PC-9 (cell line): ENCODE measurements at places on chromosomes 6 and 20.
A peak's percentile ranks its signal among the peaks of the same experiment; 100 is the strongest.

- no peak for DNase-seq
- H3K36me3 ChIP-seq = no peaks in the 10 kb centered on the region
- H3K27me3 ChIP-seq = no peaks in the 10 kb centered on the region
- peak overlapping the region; percentile 47; the same call in 1 of the 2 replicates for H3K4me3 ChIP-seq
- no peaks in the 10 kb centered on the region for H3K4me1 ChIP-seq
- no peak overlapping the region for H3K27ac ChIP-seq
Measured at GRCh38 chr6:26743941-26744699, 84.6 kb upstream of the ZNF322 start.

DNA sequence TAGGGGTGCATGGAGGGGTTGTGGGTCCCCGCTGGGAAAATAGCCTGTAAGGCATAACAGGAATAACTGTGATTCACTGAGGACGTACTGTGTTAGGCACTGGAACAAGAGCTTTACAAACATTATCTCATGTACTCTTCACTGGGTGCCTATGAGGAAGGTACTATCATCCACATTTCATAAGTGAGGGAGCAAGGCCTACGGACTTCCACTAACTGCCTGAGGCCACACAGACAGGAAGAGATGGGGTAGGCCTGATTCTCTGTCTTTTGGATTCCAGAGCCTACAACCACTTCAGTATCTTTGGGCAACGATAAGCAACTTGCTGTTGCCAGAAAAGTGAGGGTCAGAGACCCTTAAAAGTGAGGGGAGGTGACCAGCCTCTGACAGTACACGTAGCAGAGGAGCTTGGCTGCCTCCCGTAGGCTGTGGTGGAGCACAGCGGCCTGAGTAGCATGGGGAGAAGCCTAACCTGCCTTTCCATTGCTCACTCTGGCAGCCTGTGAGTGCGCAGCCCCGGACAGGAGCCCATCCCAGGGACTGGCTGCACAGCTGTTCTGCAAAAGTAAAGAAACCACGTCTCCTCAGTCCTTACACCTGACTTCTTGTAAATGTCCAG is 30.4 kb downstream of the PSMB1 start:
- DNase-seq = no peak
- H3K27ac ChIP-seq = no peak overlapping the region
- H3K4me3 ChIP-seq = no peak overlapping the region
- no peaks in the 10 kb centered on the region for H3K4me1 ChIP-seq

DNA sequence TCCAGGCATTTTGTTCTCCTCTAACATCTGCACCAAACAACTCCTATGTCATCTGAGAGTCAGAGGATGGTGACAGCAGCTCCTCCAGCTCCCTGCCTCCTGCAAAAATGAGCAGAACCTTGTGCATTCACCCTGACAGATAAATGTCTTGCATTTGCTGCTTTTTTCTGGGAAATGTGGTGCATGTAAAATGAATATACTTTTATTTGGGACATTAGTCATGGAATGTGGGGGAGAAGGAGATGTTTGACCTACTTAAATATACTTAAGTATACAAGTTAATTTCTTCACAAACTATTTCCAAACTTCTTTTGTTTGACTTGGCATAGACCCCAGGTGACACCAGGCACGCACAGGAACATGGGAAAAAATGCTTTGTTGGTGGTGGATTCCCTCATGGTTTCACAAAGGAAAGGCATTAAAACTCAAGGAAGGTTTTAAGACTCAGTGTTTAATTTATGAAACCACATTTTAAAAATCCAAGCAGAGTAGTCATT is 181.8 kb upstream of the MCHR2 start:
- peaks cover 24% of the 10 kb centered on the region for H3K4me1 ChIP-seq
- peak overlapping the region; percentile 74 for H3K27ac ChIP-seq
- H3K27me3 ChIP-seq = no peaks in the 10 kb centered on the region
- no peaks in the 10 kb centered on the region for H3K36me3 ChIP-seq
- DNase-seq = peak; percentile 83

DNA sequence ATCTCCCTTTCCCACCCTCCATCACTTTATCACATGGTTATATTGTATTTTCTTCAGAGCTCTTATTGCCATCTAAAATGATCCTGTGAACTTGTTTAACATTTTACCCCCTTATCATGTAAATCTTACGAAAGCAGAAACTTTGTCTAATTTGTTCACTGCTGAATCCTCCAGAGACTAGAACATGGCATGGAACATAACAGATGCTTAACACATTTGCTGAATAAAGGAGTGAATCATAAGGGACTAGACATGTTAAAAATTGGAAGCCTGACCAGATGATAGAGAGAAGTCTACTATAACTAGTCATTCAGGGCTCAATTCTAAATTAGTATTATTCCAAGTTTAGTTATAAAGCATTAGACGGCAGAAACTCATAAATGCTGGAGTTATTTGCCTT is 73.3 kb downstream of the MAN1A1 start:
- no peak for DNase-seq
- H3K36me3 ChIP-seq = peaks cover 5% of the 10 kb centered on the region; the same call in 1 of the 2 replicates
- no peak overlapping the region for H3K27ac ChIP-seq
- H3K4me3 ChIP-seq = no peak overlapping the region

DNA sequence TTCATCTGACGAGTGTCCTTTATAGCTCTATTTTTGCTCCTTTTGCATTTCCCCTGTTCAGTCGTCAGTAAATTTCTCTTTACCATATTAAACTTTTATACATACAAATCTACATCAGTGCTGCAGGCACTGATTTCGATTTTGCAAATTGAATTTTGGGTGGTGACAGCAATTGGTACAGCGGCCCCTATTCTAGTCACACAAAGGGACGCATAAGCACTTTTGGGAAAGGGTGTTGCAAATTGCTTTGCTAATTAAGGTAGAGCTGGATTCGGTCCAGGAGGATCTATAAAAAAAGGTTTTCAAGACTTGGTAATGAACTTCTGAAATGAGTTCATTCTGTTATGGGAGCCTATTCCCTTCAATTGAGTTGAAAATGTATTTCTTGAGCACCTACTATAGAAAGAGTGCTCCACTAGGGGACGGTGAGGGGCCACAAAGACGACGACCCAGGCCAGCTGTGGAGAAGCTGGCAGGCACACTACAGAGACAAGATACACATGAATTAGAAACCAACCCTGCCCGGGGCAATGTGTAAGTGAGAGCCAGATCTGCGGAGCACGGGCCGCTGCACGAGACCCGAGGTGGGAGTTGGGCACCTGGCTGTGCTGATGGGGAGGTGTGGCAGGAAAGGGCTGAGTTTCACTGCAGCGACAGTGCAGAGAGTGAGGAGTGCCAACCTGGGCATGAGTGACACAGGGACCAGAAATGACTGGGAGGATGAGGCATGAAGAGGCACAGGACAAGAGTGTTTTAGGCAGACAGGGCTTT is 5.4 kb downstream of the UQCC2 start:
- H3K27ac ChIP-seq = no peak overlapping the region
- no peak overlapping the region for H3K4me3 ChIP-seq
- H3K4me1 ChIP-seq = peaks cover 10% of the 10 kb centered on the region
- H3K27me3 ChIP-seq = no peaks in the 10 kb centered on the region
- DNase-seq = no peak

GRCh38 chr6:38495922-38496635 is 143.7 kb downstream of the BTBD9 start:
- no peak overlapping the region for H3K4me3 ChIP-seq
- H3K27me3 ChIP-seq = no peaks in the 10 kb centered on the region
- no peaks in the 10 kb centered on the region for H3K4me1 ChIP-seq

- no peaks in the 10 kb centered on the region for H3K4me1 ChIP-seq
- H3K4me3 ChIP-seq = no peak overlapping the region
- no peaks in the 10 kb centered on the region for H3K27me3 ChIP-seq
- DNase-seq = no peak
- no peak overlapping the region for H3K27ac ChIP-seq
Measured at GRCh38 chr6:82833481-82833880, 232.2 kb downstream of the UBE3D start.

GRCh38 chr20:36574366-36575135 is 1.2 kb downstream of the TGIF2 start:
- DNase-seq = peak; percentile 45
- H3K27me3 ChIP-seq = no peaks in the 10 kb centered on the region
- no peaks in the 10 kb centered on the region for H3K36me3 ChIP-seq
- peaks cover 18% of the 10 kb centered on the region for H3K4me1 ChIP-seq
- peak overlapping the region; percentile 75 for H3K4me3 ChIP-seq

DNA sequence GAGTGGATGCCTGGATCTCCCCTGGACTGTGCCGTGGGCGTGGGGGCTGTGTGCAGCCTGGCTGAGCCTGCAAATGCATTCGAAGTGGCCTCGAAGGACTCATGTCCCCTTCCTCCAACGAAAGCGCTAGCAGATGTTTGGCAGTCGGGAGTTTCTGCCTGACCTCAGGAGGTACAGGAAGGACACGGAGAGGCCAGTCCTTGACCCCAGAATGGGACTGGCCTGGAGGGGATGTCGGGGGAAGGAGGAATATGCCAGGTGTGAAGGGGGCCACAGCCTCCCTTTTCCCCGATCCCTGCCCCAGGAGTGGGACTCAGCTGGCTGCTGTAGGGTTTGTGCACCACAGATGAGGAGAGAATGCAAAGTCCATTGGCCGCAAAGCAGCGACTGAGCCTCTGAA is 45.6 kb downstream of the APCDD1L start:
- no peak for DNase-seq
- no peak overlapping the region for H3K4me3 ChIP-seq
- H3K36me3 ChIP-seq = no peaks in the 10 kb centered on the region
- no peaks in the 10 kb centered on the region for H3K27me3 ChIP-seq
- no peak overlapping the region for H3K27ac ChIP-seq

DNA sequence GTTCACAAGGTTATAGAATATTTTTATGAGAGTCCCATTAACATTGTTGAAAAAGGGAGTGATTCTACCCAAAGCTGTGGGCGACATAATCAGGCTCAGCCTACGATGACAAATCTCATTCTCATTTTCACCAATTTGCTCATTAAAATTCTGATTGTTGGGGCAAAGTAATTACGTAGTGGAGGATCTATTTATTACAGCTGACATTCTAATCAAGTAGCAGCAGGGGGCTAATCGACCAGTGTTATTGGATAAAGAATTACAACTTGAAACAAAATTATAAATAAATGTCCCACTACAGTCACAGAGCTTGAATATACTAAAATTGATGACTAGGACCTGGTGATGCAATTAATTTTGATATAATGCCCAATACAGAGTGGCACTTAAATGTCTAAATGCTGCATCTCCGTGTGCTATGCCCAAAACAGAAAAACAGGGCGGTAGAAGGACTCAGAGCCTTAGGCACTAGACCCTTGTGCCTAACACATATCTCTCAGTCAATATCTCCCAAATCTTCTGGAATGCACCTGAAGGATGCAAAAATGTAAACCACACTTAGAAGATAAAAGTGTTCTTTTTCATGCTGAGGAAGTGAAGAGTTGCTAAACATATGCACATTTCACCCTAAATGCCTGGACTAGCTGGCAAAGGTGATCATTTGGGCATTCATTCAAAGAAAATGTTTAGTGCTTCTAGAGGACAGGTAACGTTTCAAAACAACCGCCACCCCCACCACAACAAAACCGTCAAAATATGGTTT is 88.3 kb downstream of the CD24 start:
- H3K4me1 ChIP-seq = peaks cover 46% of the 10 kb centered on the region
- no peak overlapping the region for H3K27ac ChIP-seq
- DNase-seq = no peak
- no peak overlapping the region for H3K4me3 ChIP-seq
- no peaks in the 10 kb centered on the region for H3K36me3 ChIP-seq

DNA sequence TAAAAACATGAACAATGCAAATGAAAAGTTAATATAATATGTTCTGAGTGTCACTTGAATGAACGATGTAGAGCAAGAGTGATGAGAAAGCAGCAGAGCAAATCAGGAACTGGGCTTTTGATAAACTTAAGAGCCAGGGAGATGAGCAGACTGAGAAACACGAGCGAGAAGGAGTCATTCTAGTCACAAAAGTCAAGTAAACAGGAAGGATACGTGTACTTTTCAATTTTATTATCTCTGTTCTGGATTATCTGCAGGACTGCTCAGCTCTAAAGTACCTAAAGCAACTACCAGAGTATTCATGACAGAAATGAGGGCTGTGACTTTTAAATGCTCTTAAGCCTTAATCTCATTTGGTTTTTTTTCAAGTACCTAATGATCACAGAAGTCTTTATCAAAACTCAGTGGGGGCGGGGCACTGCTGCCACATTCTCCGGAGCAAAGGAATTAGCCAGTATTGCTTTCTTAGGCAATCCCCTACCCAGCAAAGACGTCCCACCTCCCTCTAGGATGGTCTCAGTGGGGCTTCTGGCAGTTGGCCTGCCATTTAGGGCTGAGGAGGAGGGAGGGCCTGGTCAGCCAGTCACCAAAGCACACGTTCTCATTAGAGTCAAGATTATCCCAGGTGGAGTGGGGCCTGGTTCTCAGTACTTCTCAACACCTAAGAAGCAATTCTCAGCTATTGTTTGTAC is 8.6 kb downstream of the MAN1A1 start:
- H3K27me3 ChIP-seq = no peaks in the 10 kb centered on the region
- DNase-seq = no peak
- no peak overlapping the region for H3K4me3 ChIP-seq
- H3K4me1 ChIP-seq = peaks cover 8% of the 10 kb centered on the region
- H3K27ac ChIP-seq = no peak overlapping the region
- H3K36me3 ChIP-seq = no peaks in the 10 kb centered on the region

DNA sequence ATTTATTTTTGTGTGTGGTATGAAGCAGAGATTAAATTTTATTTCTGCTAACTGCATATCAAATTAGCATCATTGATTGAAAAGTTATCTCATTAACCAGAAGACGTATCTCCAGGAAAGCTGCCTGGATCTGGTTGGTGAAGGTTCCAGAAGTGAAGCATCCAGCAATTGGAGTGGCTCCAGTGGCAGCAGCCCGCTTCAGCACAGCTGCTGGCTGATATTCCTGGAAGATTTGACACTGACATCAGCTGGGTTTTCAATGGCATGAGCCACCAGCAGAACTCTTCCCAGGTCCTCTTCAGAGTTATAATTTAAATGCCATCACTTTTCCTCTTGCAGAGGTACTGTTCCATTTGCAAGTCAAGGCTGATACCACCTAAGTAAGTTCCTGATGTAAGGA is 363.5 kb downstream of the BCKDHB start:
- no peak for DNase-seq
- no peaks in the 10 kb centered on the region for H3K36me3 ChIP-seq
- H3K4me3 ChIP-seq = no peak overlapping the region
- H3K27me3 ChIP-seq = no peaks in the 10 kb centered on the region

- H3K36me3 ChIP-seq = no peaks in the 10 kb centered on the region
- no peak overlapping the region for H3K4me3 ChIP-seq
- no peaks in the 10 kb centered on the region for H3K4me1 ChIP-seq
- no peak overlapping the region for H3K27ac ChIP-seq
Measured at GRCh38 chr20:20505554-20505953, 137.7 kb downstream of the INSM1 start.

- no peaks in the 10 kb centered on the region for H3K4me1 ChIP-seq
- no peak for DNase-seq
- peak overlapping the region; percentile 47; the same call in 1 of the 2 replicates for H3K4me3 ChIP-seq
- no peaks in the 10 kb centered on the region for H3K27me3 ChIP-seq
Measured at GRCh38 chr6:98764373-98764911, 69.9 kb upstream of the POU3F2 start.

- H3K27ac ChIP-seq = no peak overlapping the region
- no peaks in the 10 kb centered on the region for H3K4me1 ChIP-seq
- no peaks in the 10 kb centered on the region for H3K36me3 ChIP-seq
- no peak for DNase-seq
- H3K4me3 ChIP-seq = no peak overlapping the region
Measured at GRCh38 chr6:64497634-64498033, 862.0 kb downstream of the PHF3 start.

- no peaks in the 10 kb centered on the region for H3K36me3 ChIP-seq
- no peak overlapping the region for H3K27ac ChIP-seq
- no peaks in the 10 kb centered on the region for H3K27me3 ChIP-seq
- no peak overlapping the region for H3K4me3 ChIP-seq
- no peak for DNase-seq
Measured at GRCh38 chr6:156851454-156851921, 74.3 kb downstream of the ARID1B start.

- no peak for DNase-seq
- no peaks in the 10 kb centered on the region for H3K27me3 ChIP-seq
- 0 out of 2 replicates have a peak, but pooled peaks cover 5% of the 10 kb centered on the region for H3K4me1 ChIP-seq
- H3K36me3 ChIP-seq = no peaks in the 10 kb centered on the region
Measured at GRCh38 chr6:109397020-109397419, 14.8 kb upstream of the CD164 start.
